ENCODE measurements at places on chromosomes 5 and 9.

GRCh38 chr5:147968855-147969254 is 62.5 kb upstream of the C5orf46 start:
- DNase-seq: no peak

DNA sequence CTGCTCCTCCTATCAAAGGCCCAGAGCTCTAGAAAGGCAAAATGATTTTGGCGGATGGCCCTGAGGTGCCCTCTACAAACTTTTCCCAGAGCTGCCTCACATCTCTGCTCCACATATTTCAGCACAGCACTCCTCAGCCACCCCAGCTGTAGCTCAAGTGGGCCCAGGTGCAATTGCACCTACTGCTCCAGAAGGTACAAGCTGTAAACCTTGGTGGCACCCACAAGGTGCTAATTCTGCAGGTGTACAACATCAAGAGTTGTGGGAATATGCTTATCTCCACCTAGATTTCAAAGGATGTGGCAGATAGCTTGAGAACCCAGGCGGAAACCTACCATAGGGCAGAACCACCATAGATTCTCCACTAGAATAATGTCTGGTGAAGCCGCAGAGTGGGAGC is 432.2 kb downstream of the TMEM232 start:
- no peak for DNase-seq

DNA sequence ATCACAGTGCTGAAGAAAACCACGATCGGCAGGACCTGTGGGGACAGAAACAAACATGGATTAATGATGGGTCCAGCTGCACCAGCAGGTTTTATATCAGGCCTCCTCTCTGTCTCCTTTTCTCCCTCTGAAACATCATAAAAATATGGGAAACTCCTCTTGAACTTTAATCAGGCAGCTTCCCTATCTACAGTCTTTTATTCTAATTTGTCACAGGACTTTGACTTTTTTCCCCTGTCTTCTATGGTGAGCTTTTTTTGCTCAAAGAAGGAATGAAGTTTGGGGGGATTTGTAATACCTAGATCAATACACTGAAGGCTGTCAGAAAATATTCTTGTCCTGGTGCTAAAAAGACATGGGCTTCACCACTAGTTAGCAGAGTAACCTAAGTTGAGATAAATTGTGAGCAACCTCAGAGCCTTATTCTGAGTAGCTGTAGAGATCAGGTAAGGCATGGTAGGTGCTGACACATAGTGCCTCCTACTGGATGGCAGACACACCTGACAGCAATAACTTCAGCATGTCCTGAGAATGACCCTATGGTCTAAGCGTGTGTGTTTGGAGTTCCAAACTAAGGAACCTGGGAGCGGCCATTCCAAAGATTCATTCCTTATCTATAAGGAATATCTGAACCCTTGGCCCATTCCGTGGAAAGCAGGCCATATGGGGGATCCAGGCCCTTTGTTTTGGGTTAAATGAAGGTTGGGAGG is 46.2 kb downstream of the SLC28A3 start:
- DNase-seq: no peak

DNA sequence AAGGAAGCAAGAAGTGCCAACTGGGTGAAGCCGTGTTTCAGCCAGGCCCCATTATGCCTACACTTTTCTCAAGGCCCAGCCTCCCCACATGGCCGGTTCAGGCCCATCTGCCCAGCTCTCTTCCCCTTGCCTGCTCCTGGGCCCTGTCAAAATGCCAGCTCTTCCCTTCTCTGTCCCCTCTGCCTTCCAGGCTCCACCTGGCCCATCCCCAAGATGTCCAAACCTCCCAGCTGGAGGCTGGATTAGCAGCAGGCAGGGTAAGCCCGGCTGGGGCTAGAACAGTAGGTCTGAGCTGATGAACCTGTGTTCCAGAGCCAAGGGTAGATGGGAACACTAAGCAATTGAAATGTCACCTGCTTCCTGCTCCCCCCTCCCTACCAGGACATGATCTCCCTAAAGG is 64.1 kb upstream of the HSPA9 start:
- no peak for DNase-seq

DNA sequence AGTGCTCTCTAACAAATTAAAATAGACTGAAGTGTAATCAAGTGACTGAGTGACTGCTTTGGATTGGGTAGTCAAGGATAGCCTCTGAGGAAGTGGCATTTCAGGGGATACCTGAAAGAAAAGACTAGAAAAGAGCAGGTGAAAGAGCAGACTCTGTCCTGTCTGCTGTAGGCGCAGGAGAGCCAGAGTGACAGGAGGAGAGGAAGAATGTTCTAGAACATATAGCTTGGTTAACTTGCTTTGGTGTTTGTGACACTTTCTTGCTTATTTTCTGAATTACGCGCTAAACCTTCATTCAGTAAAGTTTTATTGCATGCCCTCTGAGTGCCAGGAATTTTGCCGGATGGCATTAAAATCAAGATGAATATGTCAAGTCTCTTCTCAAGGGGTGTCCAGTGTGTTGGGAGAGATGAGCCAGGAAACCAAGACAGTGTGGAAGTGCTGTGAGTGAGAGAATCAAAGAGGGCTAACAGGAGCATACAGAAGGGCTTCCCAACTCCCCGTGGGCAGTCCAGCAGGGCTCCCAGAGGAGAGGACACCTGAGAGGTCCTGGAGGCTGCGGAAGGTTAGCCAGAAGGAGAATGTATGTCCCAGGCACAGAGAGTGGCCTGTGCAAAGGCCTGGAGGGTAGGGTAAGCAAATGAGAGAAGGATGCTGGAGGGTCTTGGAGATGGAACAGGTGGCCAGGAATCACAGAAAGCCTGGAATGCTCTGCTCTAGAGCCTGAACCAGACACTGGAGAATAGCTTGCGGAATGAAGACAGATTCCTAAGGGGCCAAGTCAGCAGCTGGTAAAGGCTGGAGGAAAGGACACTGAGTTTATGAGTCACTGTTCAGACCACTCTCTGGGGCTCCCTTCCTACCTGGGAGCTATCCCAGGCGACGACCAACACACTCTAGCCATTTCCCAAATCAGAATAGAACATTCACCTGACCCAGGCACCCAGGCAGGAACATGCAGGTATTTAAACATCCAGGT is 59.3 kb downstream of the SLC22A5 start:
- DNase-seq: no peak
